ENCODE measurements at places on chromosomes 12 and 14. TPM values are rescaled to one million over a fixed set of nuclear protein-coding genes. Genes with fewer than 3 reads are reported as not detected.

- no peaks in the 10 kb centered on the region for H3K36me3 ChIP-seq
Measured at GRCh38 chr12:15627995-15628945, 160.9 kb downstream of the EPS8 start.

DNA sequence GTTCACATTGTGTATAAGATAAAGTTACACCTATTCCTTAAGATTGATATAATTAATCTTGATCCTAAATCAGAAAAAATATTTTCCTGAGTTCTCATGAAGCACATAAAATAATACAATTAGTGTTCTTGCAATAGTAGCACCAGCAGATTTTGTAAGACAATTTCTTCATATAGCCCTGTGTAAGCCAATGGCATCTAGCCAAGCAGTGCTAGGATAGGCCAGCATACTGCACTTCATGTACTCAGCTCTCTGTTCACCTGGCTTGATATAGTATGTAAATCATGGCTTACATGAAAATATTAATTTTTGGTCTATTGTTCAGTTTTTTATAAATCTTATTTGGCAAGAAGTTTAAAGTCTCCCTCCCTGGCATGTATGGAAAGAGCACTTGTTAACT, 1.9 kb downstream of the KLRF2 start:
- no peaks in the 10 kb centered on the region for H3K27me3 ChIP-seq
- no peak for DNase-seq
- H3K27ac ChIP-seq = no peak overlapping the region

- peaks cover 7% of the 10 kb centered on the region for H3K36me3 ChIP-seq
- no peak overlapping the region for H3K4me3 ChIP-seq
- DNase-seq = no peak
- no peak overlapping the region for H3K27ac ChIP-seq
- H3K27me3 ChIP-seq = no peaks in the 10 kb centered on the region
- H3K4me1 ChIP-seq = no peaks in the 10 kb centered on the region
Measured at GRCh38 chr12:16583969-16584745, 21.8 kb downstream of the LMO3 start.

DNA sequence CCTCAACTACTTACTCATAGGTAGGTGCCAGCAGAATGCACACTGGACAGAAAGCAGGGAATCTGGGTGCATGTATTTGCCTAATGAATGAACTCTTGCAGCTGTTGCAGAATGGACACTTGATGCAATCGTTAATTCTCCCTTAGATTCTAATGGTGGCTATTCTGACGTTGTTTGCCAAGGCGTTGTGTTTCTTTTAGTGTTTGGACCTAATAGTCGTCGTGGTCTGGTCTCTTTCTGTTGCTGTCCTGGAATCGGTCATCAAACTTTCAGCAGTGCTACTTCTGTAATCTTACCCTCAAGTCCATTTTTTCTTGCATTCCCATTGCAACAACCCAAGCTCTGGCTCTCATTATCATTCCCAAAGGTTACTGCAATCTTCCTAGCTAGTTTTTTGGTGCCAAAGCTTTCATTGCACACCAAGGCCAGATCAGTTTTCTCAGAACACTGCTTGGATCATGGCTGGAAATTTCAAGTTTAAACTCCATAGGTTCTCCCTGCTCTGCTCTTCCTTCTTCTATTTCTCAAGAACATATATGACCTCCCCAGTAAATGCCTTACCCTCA, 31.3 kb downstream of the BMP4 start:
- no peak for DNase-seq
- no peaks in the 10 kb centered on the region for H3K36me3 ChIP-seq
- H3K27ac ChIP-seq = no peak overlapping the region
- H3K4me1 ChIP-seq = no peaks in the 10 kb centered on the region
- no peaks in the 10 kb centered on the region for H3K27me3 ChIP-seq

Gene FOXM1
- 48.9 TPM for total RNA-seq

GRCh38 chr14:55399852-55400251, 11.8 kb downstream of the ATG14 start:
- DNase-seq = no peak
- H3K27me3 ChIP-seq = no peaks in the 10 kb centered on the region
- H3K4me3 ChIP-seq = no peak overlapping the region
- peaks cover 8% of the 10 kb centered on the region for H3K4me1 ChIP-seq

Gene CPNE8
- total RNA-seq = 9.2 TPM

Measured in natural killer cell treated with Interleukin-12 subunit alpha and Interleukin-12 subunit beta and Interleukin-15 and Interleukin-18, amount 100 ng/mL, for 72 hours (primary cell).